ENCODE measurements at places on chromosomes 2 and 18.
A peak's percentile ranks its signal among the peaks of the same experiment; 100 is the strongest.

DNA sequence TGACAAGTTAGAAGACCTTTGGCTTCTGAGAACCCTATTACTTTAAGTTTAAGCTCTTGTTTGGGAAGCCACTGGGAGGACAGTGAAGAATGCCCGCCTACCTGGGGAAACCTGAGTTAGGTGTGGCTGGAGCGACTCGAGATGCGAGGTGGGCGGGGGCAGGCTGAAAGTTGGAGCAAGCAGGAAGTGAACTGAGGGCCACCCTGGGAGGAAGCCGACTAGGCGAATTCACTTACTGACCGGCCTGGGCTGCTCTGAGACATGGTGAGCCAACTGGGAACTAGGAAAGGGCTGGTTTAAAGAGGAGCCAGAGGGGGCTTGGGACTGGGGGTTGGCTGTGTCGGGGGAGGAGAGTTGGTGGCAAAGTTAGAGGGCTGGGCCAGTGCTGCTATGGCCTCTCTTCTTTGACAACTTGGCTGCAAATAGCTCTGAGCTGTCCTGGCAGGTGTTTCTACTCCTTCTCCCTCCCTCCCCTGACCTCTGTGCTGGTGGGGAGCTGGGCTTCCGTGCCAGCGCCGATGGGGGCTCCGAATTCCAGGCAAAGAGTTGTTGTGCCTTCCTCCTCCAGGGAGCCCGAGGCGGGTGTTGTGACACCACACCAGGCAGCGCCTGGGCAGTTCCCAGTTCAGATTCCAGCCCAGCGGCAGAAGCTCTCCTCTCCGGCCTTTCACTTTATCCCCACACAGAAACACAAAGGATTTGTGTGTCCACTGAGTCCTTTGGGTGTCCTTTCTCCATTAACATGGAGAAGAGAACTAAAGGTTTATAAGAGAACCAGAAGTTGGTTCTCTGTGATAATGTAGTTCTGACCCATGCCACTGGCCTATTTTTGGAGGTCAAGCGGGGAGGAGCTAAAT, at the start of gene VAMP8:
VAMP8 (plus strand) TSS at position 201 of the 857 bp plus-strand sequence; CDS start at position 262, 61 bp downstream.
- peak; percentile 90 for DNase-seq

GRCh38 chr2:71129902-71130151, 202 bp downstream of the MCEE start:
- no peak for DNase-seq

DNA sequence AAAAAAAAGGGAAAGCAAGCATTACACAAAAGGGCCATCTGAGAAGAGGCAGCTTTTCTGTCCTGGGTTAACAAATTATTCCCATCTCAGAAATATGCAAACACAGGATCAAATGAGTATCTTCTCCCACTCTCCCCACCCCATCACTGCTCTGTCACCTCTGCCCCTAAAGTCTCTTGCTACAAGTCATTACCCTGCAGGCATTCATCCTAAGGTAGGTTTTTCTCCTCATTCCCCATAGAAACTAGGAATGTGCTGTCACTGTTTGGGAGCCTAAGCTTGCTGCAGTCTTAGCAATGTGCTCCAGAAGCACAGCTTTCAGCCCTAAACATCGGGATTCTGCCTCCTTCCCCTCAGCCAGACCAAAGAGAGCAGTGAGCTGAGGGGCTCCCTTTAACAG, 3.6 kb downstream of the LRRTM1 start:
- DNase-seq = no peak

DNA sequence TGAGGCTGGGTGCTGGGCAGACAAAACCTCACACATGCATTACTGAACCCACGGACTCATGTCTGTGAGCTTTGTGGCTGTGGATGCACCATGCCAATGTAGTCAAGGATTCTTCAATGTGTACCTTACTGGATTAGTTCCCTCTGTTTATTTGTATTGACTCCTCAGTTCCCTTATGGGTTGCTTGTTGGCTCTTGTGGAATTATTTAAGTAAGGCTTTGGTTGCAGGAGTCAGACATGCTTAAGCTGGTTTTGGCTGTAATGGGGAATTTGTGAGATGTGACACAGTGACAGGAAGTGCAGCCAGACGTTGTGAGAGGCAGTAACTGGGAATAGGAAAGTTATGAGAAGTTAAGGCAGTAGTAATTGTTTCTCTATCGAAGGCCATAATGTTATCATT, 13.6 kb upstream of the IL1RN start:
- DNase-seq = no peak

GRCh38 chr2:173991856-173992588, 26.8 kb upstream of the SP3 start:
- DNase-seq = no peak

DNA sequence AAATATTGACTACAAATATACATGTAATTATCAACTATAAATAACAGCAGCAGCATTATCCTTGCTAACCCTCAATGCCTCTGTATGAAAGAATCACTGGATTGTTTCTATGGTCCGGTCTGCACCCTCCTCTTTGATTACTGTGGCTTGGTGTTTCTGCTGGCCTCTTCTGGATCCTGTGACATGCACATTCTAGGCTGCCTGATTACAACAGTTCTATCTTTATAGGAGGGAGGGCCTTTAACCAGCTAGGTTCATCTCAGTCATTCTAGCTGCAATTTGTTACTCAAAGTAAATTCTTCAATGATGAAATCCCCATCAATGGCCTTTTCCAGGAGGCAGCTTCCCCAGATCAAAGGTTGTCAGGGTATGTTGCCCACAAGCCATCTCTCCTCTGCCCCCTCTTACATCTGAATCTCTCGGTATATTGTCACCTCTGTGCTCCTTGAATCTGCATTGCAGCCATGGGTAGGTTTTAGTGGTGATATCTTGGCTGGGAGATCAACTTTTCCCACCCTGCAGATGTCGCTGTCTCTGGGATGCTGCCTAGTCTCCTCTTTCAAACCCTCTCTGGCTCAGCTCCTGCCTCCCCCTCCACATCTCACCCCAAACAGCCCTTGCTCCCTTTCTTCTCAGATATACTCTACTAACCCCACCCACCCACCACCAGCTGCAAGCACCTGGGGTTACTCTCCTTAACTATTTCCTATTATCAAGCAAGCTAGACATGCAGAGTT, 106.2 kb upstream of the BZW1 start:
- no peak for DNase-seq

DNA sequence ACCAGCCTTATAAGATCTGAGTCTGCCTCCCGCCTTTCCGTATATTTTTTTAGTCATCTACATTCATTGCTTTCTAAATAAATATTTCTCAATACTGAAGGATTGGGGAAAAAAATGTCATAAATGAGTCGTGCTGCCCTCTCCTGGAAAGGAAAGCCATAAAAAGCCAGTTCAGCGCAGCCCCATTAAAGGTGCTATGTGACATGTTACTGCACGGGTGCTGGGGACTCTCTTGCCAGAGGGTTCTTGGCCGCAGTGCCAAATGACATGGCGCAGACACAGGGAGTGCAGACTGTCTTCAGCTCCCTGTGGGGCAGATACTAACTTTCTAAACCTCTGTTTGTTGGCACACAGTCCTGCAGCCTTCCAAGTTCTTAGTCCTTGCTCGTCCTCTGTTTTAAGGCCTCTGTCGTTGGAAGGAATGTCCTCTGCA, 53.7 kb upstream of the MAP3K20 start:
- no peak for DNase-seq

All from HL-60 (cell line).